Neural progenitor cell (in vitro differentiated cells): ENCODE measurements at places on chromosomes 12 and 14.

DNA sequence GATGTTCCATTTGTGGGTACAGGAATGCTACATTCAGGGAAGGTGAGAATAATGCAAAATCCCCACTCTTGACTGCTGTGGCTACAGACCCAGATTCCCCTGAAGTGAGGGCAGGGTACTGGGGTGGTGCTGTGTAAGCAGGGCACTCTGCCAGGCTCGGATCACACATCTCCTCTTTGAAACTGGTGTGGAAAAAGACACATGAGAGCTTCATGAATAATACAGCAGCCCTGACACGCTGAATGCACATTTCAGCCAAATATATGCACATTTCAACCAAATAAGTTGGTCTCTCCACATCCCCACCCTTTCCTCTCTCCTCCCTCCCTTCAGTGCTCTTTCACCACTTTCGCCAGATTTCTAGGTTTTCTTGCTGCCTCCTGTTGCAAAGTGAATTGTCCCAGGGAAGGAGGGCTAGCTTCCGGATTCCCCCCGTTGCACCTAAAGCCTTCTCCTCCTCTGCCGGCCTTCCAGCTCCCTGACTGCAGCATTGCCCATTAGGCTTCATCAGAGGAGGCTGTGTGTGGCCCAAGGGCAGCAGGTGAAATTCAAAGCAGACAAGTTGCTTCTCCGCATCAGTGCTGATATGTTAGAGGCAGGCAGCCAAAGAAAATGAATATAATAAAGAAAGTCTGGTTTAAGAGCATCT lies 118.2 kb upstream of the TMCC3 start:
- DNase-seq: no peak

DNA sequence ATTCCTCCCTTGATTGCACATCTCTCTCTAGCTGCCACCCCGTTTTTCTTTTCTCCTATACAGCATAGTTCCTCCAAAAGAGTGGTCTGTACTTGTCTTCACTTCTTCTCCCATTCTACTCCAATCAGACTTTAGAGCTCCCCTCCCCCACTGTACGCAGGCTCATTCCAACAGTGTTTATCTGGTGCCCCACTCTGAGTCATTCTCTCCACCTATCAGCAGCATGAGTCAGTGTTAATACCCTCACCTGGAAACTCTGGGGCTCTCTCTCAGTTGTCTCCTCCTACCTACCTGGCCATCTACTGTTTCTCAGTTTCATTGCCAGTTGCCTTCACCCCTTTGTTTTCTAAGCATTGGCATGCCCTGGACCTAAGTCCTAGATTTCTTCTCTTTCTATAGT lies 175.1 kb upstream of the ARHGAP5 start:
- DNase-seq: no peak

GRCh38 chr12:52050116-52050757 lies 1.0 kb upstream of the NR4A1 start:
- no peak for DNase-seq

GRCh38 chr12:70321191-70321590 lies 44.9 kb upstream of the KCNMB4 start:
- no peak for DNase-seq

DNA sequence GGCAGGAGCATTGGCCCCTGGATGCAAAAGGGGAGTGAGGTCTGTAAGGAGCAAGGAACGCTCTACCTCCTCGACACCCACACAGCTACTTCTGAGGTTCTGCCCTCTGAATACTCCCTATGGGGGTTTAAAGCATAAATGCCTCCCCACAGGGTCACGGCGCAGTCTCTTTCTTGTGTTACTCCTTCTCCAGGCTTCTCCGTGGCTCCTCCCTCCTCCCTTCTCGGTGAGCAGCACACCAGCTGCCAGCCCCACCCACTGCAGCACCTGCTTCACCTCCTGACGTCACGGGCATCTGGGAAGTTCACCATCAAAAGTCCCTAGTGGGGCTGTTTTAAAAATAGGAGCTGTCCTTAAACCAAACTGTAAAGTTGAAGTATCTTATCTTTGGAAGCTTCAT lies 67.3 kb downstream of the SPTB start:
- peak; percentile 43 for DNase-seq

DNA sequence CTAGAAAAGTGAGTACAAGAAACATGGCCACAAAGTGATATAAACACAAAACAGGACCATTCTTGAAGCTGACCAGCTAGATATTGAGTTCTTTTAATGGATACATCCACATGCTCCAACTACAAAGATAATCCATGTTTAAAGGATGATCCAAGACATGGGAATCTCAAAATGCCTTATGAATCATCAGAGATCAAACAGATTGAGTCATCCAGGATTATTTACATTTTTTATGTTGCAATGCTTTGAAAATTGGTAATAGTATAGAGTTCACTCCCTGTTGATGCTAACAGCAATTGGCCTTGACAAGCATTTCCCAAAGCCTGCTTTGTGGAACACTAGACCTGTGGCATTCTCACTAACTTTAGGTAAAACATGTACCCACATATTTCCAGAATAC lies 293.0 kb upstream of the TBX3 start:
- no peak for DNase-seq

GRCh38 chr14:104363891-104364760 lies 215.4 kb upstream of the C14orf180 start:
- DNase-seq: no peak

DNA sequence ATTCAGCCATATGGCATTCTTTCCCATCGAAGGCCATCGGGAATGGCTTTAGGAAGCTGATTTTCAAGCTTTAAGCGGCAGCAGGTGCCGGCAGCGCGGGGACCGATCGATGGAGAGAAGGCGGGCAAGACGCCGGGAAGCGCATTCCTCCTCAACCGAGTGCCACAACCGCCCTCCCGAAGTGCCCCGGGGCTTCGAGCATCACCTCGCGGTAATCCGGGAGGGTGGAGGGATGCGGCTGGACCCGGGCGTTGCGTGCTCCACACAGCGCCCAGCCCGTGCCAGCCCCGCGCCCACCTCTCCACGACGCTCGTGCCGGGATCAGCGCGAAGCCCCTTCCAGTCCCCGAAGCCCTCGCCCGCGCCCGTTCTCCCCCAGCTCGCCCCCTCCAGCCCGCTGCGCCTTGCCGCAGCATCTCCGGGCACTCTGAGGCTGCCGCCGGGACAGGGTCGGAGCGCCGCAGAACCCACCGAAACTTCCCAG lies 3.2 kb downstream of the USP44 start:
- DNase-seq: peak; percentile 84

DNA sequence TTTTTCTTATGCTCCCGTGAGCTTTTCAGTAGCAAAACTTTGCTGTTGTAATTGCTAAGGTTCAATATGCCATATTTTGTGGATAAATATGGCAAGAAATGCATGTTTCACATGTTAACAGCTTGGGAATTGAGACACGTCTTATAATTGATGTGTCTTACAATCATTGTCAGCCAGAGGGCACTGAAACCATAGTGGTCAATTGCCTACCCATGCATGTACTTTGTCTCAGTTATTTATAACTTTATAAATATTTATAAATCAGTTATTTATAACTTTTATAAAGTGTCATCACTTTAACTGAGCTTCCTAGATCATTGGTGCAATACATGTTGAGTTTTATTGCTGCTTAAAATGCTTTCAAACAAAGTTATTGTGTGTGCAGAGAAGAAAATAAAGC lies 82.0 kb downstream of the CATSPERB start:
- DNase-seq: peak; percentile 27

DNA sequence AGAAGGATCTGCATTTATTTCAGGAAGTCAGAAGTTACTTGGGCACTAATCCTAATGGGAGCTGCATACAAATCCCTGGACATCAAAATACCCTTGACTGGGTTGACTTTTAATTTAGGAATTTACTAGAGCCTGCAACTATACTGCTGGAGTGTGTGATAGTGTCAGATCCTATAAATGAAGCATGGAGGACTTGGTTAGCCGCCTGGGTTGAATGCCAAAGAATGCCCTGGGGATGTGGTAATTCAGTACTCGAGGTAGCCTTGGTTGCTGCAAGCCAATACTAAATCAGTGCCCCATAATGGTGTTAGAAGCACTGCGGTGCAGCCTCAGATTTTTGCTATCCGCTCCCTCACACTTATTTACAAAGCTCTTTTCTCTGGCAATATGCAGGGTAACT lies 184.9 kb downstream of the CAPZA3 start:
- no peak for DNase-seq

GRCh38 chr14:70020352-70021170 lies 141.3 kb downstream of the SMOC1 start:
- no peak for DNase-seq

GRCh38 chr12:92290886-92291285 lies 145.2 kb upstream of the BTG1 start:
- DNase-seq: no peak

DNA sequence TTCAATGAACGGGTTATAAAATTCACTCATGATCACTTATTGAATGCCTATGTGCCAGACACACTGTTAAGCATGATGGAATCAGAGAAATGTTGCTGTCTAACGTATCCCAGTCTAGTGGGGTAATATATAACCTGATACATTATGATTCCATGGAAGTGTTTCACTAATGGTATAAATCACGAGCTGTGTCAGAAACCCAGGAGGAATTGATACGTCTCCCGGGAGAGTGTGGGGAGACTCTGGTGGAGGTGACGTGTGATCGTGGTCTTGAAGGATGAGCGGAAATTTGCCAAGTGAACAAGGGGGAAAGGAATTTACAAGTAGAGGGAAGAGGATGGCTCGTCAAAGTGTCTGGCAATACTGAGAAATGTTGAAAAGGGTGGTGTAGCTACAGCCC lies 26.5 kb downstream of the MANSC1 start:
- DNase-seq: no peak

GRCh38 chr14:71583705-71584104 lies 348.5 kb upstream of the RGS6 start:
- DNase-seq: no peak

GRCh38 chr12:70120970-70121369 lies 122.3 kb upstream of the CNOT2 start:
- no peak for DNase-seq

DNA sequence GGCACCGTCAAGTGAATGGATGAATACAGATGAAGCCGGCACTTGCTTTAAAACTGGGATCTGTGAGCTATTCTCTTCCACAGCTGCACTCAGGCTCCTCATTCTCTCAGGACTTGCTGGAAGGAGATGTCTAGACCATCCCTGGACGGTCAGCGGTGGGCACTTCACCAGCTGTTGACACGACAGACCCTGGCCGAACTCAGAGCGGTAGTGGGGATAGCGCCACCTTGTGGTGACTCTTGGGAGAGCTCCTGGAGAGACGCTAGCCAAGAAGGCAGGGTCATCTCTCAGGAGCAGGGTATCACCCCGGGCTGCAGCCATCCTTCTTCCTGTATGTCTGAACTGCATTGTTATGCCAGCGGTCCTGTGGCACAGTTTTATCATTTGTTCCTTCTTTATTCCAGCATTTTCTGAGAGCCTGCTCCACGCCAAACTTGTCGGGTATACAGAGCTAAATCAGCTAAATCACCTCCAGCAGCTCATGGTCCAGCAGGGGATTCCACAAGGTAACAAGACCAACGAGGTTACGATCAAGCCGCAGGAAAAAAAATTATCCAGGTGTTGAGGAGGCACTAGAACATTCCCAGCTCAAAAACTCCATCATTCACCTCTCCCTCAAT lies 10.0 kb downstream of the WNT1 start:
- DNase-seq: peak; percentile 87

- no peak for DNase-seq
These were observed 101.1 kb downstream of the OTX2 start for GRCh38 chr14:56709201-56709600.

GRCh38 chr12:70338531-70338930 lies 27.6 kb upstream of the KCNMB4 start:
- DNase-seq: no peak

GRCh38 chr14:90605430-90605829 lies 208.6 kb downstream of the CALM1 start:
- peak; percentile 34 for DNase-seq

GRCh38 chr14:58362798-58363412 lies 32.8 kb upstream of the TOMM20L start:
- DNase-seq: peak; percentile 15

DNA sequence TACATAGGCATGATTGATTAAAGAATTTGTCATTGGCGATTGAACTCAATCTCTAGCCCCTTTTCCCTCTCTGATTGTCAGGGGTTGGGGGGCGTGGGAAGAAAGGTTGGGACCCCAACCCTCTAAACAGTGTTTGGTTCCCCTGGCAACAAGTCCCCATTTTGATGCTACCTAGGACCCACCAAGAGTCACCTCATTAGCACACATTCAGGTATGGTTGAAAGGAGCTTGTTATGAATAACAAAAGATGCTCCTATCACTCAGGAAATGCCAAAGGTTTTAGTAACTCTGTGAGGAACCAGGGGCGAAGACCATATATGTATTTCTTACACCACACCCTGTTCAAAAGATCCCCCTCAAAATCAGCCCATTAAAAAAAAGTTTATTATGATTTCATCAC lies 14.3 kb downstream of the RNF212B start:
- DNase-seq: no peak

DNA sequence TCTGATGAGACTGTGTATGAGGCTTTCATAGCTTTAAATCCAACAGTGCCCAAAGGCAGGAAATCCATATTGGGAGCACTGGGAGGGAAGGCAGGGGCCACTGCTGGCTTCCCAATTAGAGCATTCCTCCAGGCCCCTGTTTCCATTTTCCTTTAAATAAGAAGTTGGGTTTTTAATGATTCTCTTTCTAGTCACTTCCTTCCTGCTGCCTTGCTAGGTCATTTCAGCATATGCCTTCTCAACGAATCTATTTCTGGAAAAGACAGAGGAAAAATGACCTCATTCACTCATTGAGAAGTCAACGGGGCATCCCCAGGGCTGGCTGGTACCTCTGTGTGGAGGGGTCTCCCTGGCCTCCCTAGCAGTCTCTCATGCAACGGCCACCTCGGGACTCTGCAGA lies 43.5 kb downstream of the IGF1 start:
- DNase-seq: no peak

GRCh38 chr12:5195244-5195643 lies 151.6 kb downstream of the KCNA5 start:
- no peak for DNase-seq

GRCh38 chr12:14373217-14373616 lies 7.7 kb downstream of the ATF7IP start:
- no peak for DNase-seq

DNA sequence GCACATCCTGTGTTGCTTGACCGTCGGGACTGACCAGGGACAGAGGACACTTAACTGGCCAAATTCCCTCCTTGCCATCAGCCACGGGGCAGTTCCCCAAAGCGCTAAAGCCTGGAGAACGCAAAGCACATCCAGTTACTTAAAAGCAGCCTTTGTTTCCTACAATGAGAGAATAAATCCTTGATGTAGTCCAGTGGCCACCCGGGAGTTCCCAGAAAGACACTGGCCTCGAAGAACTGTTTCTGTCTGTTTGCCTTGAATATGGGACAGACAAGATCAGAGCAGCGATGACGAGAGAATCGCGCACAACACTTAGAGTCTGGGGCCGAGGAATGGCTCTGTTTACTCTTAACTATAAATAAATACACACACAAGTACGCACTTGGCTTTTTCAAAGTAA lies 102.2 kb downstream of the TNFAIP2 start:
- DNase-seq: no peak

GRCh38 chr12:20572451-20572850 lies 122.7 kb upstream of the SLCO1C1 start:
- no peak for DNase-seq
